DND-41 (cell line): ENCODE measurements at places on chromosomes 2 and 18.

GRCh38 chr2:16154501-16155280 is 214.3 kb downstream of the MYCN start:
- no peaks in the 10 kb centered on the region for H3K4me1 ChIP-seq
- no peak for DNase-seq
- H3K27me3 ChIP-seq, result no peaks in the 10 kb centered on the region
- no peak overlapping the region for H3K4me3 ChIP-seq

GRCh38 chr2:176399074-176399598 is 129.9 kb downstream of the MTX2 start:
- no peaks in the 10 kb centered on the region for H3K36me3 ChIP-seq
- H3K27ac ChIP-seq, result no peak overlapping the region
- DNase-seq, result no peak
- H3K4me1 ChIP-seq, result no peaks in the 10 kb centered on the region
- no peak overlapping the region for H3K4me3 ChIP-seq
- H3K27me3 ChIP-seq, result no peaks in the 10 kb centered on the region

DNA sequence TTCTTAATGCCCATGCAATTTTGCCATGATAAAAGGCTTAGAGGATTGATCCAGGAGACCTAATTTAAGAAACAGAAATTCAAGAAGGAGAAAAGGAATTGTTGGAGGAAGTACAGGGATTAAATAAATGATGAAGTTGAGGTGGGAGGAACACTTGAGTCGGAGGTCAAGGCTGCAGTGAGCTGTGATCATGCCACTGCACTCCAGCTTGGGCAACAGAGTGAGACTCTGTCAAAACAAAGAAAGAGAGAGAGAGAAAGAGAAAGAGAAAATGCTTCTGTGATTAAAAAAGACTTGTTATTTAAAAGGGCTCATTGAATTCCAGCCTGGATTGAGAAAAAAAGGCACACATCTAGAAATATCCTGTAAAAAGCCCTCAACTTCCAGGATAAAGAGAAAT is 123.2 kb downstream of the B3GNT2 start:
- H3K4me3 ChIP-seq, result no peak overlapping the region
- DNase-seq, result no peak
- no peaks in the 10 kb centered on the region for H3K4me1 ChIP-seq
- H3K36me3 ChIP-seq, result no peaks in the 10 kb centered on the region
- no peak overlapping the region for H3K27ac ChIP-seq

DNA sequence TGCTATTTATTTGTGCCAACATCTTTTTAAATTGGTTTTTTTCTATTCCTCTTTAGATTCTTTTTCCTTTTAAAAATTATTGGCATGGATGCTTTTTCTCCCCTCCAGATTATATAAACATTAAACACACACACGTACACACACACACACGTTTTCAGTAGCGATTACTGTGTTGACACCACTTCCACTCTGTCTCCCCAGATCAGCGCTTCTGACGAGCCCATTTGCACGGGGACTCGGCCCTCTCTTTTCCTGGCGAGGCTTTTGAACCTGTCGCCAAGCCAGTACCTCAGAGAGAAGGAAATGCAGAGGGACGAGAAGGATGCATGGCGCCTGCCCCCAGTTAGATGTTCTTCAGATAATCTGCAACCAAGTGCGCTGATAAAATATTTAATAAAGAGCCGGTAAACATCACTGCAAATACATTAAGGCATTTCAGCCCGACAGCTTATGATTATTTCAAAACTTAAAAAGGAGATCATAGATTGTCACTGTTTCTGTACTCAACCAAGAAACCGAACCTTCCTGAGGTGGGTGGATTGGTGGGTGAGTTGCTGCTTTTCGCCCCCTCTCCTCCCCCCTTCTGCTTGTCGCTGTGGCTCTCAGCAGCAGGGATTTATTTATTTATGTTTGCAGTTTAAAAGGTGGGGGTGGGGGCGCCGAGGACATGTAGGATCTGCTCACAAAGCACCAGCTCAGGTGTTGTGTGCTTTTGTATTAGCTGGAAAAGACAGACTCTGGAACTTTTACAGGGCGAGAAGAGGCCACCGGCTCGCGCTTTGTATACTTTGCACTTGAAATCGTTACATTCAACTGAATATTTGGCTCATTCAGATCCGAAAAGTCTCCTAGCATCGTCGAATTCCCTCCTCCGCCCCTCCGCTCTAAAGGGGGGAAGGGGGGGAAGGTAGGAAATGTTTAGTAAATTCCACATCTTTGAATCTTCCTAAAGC is 787 bp upstream of the TBR1 start:
- peaks cover 6% of the 10 kb centered on the region; the same call in 1 of the 2 replicates for H3K36me3 ChIP-seq
- DNase-seq, result no peak
- no peaks in the 10 kb centered on the region for H3K27me3 ChIP-seq
- no peak overlapping the region for H3K4me3 ChIP-seq

GRCh38 chr2:178761759-178762371 is 45.4 kb downstream of the TTN start:
- peak; percentile 25 for DNase-seq
- no peaks in the 10 kb centered on the region for H3K4me1 ChIP-seq
- H3K36me3 ChIP-seq, result no peaks in the 10 kb centered on the region
- H3K27me3 ChIP-seq, result peaks cover 4% of the 10 kb centered on the region
- no peak overlapping the region for H3K27ac ChIP-seq

DNA sequence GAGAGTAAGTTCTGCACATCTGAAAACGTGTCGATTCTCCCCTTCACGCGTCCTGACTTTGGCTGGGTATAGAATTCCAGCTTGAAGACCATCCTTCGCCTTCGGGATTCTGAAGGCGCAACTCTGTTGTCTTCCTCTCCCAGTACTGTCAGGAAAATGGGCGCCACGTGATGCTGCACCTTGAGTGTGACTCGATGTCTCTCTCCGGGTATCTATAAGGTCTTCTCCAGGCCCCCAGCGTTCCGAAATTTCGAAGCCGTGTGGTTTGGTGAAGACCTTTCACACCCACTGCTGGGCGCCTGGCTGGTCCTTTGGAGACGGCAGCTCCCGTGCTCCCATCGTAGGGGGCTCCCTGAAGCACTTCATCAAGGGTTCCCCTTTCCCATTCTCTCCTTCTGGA is 203.7 kb downstream of the HDAC4 start:
- peaks cover 99% of the 10 kb centered on the region for H3K36me3 ChIP-seq
- no peaks in the 10 kb centered on the region for H3K27me3 ChIP-seq
- H3K4me3 ChIP-seq, result no peak overlapping the region
- no peaks in the 10 kb centered on the region for H3K4me1 ChIP-seq
- H3K27ac ChIP-seq, result no peak overlapping the region
- no peak for DNase-seq

- H3K4me1 ChIP-seq, result peaks cover 6% of the 10 kb centered on the region
- DNase-seq, result no peak
- H3K27me3 ChIP-seq, result no peaks in the 10 kb centered on the region
Observed at GRCh38 chr2:233418761-233419546, 64.7 kb downstream of the DGKD start.

- H3K27me3 ChIP-seq, result no peaks in the 10 kb centered on the region
- H3K4me1 ChIP-seq, result peaks cover 23% of the 10 kb centered on the region
- H3K4me3 ChIP-seq, result no peak overlapping the region
- H3K36me3 ChIP-seq, result no peaks in the 10 kb centered on the region
Observed at GRCh38 chr18:49174478-49174877, 223.7 kb upstream of the SMAD7 start.

DNA sequence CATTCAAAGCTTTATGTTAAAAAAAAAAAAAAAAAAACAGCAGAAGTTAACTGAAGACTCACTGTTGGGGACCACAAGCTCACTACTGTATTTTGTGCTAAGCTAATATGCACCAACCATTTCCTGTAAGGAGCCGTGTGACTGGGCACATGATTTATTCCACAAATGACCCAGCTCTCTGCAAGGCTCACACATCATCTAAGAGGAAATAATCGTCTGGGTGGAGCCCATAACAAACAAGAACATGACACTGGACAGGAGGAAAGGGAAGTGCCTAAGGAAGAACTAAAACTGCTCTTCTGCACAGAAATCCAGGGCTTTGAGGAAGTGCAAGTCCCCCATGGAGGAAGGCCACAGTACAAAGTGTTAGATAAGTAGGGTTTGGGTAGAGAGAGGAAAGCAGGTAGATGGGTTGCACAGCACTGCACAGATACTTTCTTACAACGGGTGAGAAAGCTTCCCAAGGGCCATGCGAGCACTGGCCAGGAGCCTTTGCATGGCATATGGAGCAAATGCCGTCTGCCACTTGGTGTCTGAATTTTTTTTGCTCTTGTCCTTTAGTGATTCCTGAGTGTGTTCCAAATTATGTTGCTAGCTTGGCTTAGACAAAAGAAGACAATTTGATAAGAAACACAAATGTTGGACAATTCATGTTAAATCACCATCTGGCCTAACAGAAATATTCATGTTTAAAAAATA is 24.4 kb downstream of the NFE2L2 start:
- no peak overlapping the region for H3K4me3 ChIP-seq
- DNase-seq, result no peak
- H3K27me3 ChIP-seq, result no peaks in the 10 kb centered on the region
- peaks cover 26% of the 10 kb centered on the region for H3K36me3 ChIP-seq

GRCh38 chr2:186518945-186519344 is 32.9 kb downstream of the ZC3H15 start:
- no peaks in the 10 kb centered on the region for H3K27me3 ChIP-seq
- no peak overlapping the region for H3K27ac ChIP-seq
- no peak overlapping the region for H3K4me3 ChIP-seq
- no peaks in the 10 kb centered on the region for H3K4me1 ChIP-seq
- H3K36me3 ChIP-seq, result peaks cover 35% of the 10 kb centered on the region
- no peak for DNase-seq

DNA sequence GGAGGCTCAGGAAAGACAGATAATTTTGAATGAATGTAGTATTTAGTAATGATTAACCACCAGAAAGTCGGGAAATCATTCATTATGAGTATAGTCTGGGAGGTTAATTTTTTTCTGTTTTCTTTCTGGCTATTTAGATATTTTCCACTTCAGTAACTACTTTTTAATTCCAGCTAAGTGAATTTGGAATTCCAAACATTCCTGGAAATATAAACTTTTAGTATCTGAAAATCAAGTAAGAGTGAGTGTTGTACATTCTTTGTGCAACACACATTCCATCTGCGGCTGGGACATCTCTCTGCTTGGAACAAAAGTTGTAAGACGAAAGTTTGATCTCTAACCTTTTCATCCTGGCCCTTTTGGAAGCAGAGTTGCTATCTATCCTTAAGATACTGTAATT is 275.7 kb upstream of the SPRED2 start:
- H3K27me3 ChIP-seq, result no peaks in the 10 kb centered on the region
- H3K4me3 ChIP-seq, result no peak overlapping the region
- H3K27ac ChIP-seq, result no peak overlapping the region
- no peak for DNase-seq

DNA sequence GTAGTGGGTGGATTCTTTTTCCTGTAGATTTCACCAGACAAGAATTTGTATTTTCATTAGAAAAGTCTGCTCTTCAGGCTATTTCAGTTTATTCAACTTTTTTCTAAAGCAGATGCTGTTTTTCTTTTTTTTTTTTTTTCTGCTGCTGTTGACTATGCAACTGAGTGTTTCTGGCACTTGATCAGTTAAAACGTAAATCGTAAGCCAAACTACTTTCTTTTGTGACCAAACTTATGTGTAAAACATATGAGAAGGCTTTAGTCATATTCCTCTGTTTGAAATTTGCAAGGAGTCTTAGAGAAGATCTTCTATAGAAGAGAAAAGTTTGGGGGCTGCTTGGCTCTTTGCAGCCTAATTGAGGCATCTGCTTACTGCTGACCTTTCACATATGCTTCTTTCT is 170.1 kb downstream of the PARD3B start:
- no peaks in the 10 kb centered on the region for H3K27me3 ChIP-seq
- H3K4me1 ChIP-seq, result no peaks in the 10 kb centered on the region
- H3K4me3 ChIP-seq, result no peak overlapping the region
- no peaks in the 10 kb centered on the region for H3K36me3 ChIP-seq
- H3K27ac ChIP-seq, result no peak overlapping the region

- H3K27me3 ChIP-seq, result no peaks in the 10 kb centered on the region
- H3K4me1 ChIP-seq, result peaks cover 11% of the 10 kb centered on the region
- H3K27ac ChIP-seq, result no peak overlapping the region
- no peak for DNase-seq
- no peak overlapping the region for H3K4me3 ChIP-seq
Observed at GRCh38 chr2:218262631-218263586, 2.1 kb downstream of the GPBAR1 start.
